ENCODE measurements at places on chromosomes 7 and 10.

GRCh38 chr7:104225451-104225850 lies 17.6 kb upstream of the ORC5 start:
- DNase-seq: no peak

- DNase-seq: no peak
Measured at GRCh38 chr7:16708980-16709379, 44.6 kb upstream of the TSPAN13 start.

GRCh38 chr10:84138478-84139125 lies 707 bp upstream of the GHITM start:
- no peak for DNase-seq

- no peak for DNase-seq
Measured at GRCh38 chr7:155815332-155816191, 3.3 kb upstream of the SHH start.

DNA sequence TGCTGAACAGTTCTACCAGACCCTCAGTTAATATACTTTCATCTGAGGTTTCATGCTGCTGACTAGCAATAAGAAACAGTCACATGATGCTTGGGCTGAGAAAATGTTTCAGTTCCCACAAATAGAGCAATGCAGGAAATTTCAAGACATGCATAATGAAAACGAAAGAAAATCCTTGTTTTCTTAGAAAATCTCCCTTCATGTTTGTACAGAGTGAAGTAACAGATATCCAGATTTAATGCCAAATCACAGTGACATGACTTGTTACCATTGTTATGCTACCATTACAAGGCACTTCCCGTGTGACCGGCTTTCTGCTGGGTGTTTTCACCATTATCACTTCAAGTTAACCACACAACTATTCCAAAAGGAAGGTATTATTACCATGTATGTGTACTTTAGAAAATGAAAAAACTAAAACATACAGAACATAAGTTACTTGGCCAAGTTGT lies 121.7 kb downstream of the DOCK4 start:
- DNase-seq: no peak

DNA sequence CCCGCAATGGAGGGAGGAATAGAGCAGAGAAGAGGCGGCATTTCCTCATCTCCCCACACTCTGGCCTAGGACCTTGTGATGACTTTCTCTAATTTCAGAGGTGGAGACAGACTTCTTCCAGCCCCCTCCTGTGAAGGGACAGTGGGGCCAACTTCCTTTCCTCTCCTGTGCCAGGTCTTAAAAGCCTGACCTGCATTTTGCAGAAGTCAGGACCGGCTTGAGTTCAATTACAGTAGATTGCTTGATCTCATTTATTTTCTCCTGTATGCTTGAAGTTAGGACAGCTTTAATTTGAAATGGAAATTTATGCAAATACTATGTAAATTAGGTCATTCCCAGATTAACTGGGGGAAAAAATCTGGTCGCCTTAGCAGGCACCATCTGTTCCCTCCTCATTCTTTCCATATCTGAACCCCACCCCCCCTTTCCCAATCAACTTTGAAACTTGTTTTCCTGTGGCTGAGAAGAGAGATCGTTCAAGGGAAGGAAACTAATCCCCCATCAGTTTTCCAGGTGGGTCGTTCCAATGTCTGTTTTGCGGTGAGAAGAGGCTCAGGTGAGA lies 57.1 kb downstream of the SYPL1 start:
- DNase-seq: no peak

DNA sequence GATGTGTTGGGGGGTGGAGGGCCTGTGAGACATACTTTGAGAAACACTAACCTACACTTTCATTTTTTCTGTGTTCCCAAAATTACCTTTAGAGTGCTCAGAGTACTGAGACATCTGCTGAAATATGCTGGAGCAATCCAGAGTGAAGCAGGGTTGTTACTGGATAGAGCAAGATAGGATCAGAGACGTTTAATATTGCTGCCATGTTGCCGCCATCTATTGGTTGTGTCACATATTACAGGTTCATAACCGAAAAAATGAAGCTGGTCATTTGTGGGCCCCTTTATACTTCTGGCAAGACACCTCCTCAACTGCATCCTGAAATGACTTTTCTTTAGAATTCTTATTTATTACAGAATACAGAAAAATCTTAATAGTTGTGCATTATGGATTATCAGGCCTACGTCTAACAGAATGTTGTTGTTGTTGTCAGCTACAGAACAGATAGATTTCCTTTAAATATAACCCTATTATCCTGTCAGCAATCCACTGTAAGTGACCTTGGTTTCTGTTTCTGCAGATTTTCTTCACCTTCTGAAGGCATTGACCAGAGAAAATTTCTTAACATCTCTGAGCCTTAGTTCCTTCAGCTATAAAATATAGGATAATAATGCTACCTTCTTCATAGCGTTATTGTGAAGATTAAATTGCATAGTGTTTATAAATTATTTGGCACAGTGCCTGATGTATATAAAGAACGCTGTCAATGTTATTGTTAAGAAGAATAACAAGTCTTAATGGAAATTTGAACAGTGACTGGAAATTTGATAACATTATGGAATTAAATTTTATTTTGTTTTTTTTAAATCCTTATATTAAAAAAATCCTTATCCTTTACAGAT lies 16.2 kb upstream of the DLD start:
- DNase-seq: peak; percentile 75

- DNase-seq: no peak
Measured at GRCh38 chr10:114347791-114348190, 56.5 kb downstream of the AFAP1L2 start.

DNA sequence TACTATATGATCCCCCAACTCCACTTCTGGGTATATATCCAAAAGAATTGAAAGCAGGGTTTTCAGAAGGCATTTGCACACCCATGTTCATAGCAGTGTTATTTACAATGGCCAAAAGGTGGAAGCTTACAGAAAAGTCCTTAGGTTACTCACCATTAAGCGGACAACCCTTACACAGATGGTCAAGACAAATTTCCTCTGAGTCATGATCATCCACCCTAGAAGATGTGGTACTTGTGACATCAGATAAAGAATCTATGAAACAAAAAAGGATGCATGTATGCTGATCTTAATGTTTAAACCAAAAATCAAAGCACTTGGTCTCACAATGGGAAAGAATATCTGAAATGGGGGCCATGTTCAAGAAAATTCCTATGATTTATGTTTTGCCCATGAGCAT lies 31.1 kb downstream of the ZC3HAV1 start:
- DNase-seq: no peak

DNA sequence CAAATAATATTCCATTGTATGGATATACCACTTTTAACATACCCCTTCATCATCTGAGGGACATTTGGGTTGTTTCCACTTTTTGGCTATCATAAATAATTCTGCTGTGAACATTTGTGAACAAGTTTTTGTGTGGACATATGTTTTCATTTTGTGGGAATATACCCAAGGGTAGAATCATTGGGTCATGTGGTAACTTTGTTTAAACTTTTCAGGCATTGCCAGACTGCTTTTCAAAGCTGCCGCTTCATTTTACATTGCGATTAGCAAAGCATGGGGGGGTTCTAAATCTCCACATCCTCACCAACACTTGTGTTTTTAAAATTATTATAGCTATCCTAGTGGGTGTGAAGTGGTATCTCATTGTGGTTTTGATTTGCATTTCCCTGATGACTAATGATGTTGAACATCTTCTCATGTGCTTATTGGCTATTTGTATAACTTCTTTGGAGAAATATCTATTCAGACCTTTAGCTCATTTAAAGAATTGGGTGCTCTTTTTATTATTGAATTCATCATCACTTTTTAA lies 8.4 kb upstream of the HHEX start:
- no peak for DNase-seq
